Fibroblast of skin of right biceps (primary cell): ENCODE measurements at places on chromosomes 6 and 20.

DNA sequence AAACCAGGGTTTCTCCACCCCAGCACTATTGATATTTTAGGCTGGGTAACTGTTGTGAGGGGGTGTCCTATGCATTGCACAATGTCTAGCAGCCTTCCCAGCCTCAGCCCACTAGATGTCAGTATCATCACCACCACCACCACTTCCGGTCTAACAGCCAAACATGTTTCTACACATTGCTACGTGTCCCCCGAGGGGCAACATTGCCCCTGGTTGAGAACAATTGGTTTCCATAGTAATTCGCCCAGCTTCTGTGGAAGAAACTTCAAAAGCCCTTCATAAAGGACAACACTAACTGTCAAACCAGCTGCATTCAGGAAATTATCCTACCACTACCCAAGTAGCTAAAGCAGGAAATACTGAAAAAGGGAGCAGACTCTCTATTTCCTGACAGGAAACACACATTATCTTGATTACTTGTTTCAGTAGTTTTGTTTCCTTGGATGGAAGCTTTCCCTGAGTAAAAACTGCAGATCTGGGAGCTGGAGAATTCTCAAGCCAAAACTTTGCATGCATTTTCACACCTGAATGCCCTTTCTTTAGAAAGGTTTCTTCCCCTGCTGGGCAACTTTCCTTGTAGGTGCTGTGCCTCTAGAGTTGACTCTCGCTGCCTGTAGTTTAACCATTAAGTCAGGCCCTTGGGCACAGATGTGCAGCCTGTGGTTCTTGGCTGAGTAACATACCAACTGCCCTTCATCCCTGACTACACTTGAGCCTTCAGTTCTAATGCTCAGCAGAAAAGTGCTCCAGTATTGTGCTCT, 23.6 kb downstream of the PKHD1 start:
- DNase-seq, result peak; percentile 50

DNA sequence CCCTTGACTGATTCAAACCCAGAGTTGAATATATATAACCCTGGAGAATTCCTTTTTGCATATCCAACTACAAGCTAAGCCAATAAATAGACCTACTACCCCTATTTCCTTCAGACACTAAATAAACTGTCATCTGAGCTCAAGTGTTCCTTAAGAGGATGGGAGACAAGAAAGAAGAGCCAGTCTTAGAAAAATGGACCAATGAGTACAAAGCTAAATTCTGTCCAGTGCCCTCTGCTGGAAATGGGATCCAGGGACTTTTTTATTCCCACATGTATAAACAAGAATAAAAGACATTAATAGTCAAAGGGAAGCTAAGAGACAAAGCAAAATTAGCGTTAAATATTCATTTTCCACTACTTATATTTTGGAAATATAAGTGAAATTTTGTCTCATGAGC, 4.8 kb downstream of the PPP1R10 start:
- DNase-seq, result peak; percentile 32

DNA sequence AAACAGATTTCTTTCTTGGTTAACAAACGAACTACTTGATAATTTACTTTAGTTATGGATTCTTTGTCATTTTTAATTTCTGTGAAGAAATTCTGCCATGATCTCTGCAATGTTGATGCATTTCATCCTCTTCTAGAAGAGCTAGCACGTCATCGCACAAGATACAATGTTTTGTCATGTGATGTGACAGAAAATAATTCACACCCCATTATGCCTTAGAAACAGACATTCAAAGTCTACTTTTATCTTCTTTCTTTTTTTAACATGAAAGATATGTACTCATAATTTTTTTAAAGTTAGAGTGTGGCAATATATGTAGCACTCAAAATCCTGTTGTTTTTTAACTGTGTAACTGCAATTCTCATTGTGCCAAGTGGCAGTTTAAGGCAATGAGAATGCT, 39.6 kb upstream of the NELFCD start:
- DNase-seq, result no peak

DNA sequence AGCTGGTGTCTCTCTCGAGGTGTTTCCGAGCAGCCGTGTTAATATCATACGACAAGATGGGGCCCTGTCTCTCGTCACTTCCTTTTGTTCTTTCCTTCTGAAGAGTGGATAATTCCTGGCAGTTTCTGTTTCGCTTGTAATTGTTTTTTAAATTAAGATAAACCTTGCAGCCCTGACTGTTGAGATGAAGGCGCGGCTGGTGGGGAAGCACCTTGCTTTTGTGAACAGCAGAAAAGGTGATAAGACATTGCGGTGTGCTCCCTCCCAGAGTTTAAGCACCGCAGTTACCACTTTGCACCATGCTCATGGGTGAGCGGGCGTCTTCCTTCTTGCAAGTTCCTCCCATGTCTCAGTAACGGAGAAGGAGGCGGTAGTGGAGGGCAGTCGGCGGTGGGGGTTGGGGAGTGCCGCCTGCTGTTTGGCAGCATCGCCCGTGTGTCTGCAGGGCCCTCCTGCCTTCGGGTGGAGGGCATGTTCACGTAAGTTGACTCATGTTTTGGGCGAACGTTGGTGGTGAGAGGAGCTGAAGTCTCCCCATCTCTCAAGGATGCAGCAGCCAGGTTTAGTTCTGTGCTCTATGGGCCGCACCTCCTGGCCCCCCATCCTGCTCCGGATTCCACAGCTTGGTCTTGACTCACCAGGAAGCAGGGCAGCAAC, 345.9 kb downstream of the TAF4 start:
- DNase-seq, result no peak

- DNase-seq, result peak; percentile 78
These were observed 220.7 kb upstream of the CITED2 start for GRCh38 chr6:139595183-139595582.

DNA sequence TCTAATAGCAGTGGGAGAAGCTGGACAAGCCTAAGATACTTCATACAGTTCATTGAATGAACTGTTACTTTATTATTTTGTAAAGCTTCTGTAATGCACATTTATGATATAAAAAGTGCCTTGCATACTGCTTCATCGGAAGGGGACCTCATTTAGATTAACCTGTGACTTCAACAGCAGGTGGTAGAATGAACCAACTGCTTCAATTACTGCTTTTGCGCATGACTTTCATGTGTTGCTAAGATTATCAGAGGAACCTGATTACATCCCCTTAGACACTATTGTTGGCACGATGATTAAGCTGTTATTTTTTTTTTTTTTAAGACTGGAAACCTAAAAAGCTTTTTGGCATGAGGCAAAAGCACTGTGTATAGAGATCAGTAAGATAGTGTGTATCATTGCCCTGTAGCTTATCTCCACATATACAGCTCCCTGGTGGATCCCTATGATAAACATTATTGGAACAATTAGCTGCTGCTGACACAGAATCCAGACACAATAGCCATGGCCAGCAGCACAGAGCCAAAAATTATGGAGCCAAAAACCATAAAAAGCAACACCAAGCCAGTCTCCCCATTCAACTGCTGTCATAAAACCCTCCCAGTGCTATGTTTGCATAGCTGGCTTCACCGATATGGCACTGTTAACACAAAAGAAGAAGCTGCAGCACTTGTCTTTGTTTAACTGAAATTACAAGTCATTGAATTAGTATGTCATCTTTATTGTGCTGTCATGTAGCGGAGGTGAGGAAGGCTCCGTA, 731.6 kb upstream of the MMS22L start:
- DNase-seq, result no peak

- no peak for DNase-seq
These were observed 73.7 kb downstream of the ZFAND3 start for GRCh38 chr6:37893257-37893656.

GRCh38 chr20:391041-391711, 10.6 kb downstream of the TRIB3 start:
- no peak for DNase-seq

DNA sequence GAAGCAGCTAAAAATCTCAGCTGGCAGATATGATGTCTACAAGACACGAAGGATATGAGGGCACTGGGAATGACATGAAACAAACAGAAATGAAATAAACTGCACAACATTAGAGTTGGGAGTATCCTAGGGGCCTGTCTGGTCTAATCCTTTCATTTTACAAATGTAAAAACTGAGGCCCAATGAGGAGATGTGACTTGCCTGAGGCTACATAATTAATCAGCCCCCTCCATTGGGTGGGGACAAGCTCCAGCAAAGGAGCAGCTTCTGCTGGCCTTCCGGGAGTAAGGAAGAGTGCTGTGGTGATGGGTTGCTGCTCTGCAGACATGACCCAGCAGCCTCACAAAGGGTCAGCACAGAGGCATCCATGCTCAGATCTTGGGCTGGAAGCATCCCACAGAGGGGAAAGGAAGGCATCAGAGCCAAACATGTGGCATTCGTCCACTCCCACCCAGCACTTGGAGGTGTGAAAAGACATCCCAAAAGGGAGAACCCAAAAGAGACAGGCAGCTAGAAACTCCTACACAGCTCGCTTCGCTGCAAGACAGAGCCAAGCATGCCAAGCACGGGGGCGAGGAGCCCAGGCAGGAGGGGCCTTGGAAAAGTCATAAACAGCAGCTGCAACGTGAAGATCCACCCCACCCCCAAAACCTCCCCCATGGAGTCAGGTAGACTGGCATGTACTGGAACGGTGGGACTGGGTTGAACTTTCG, 183.7 kb downstream of the UNC5CL start:
- DNase-seq, result no peak

GRCh38 chr6:144007478-144008119, 460 bp downstream of the PLAGL1 start:
- peak; percentile 3 for DNase-seq

- no peak for DNase-seq
These were observed 6.1 kb upstream of the POU3F2 start for GRCh38 chr6:98828211-98828788.

DNA sequence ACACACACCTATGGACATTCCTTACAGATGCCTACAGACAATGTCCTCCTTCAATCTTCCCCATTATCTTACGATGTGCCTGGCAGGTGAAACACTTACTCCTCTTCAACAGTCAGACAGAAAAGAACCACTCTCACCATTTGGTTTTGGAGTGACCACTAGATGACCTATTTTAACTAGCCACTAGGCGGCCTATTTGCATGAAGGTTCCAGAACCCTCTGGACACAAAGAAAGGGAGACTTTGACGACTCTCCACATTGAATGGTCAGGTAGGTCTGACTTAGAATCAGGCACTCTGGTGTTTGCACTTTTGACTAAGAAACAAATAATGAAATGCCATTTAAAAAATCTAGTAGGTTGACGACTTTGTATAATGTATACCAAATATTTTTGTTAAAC, 42.0 kb downstream of the PNLDC1 start:
- no peak for DNase-seq

DNA sequence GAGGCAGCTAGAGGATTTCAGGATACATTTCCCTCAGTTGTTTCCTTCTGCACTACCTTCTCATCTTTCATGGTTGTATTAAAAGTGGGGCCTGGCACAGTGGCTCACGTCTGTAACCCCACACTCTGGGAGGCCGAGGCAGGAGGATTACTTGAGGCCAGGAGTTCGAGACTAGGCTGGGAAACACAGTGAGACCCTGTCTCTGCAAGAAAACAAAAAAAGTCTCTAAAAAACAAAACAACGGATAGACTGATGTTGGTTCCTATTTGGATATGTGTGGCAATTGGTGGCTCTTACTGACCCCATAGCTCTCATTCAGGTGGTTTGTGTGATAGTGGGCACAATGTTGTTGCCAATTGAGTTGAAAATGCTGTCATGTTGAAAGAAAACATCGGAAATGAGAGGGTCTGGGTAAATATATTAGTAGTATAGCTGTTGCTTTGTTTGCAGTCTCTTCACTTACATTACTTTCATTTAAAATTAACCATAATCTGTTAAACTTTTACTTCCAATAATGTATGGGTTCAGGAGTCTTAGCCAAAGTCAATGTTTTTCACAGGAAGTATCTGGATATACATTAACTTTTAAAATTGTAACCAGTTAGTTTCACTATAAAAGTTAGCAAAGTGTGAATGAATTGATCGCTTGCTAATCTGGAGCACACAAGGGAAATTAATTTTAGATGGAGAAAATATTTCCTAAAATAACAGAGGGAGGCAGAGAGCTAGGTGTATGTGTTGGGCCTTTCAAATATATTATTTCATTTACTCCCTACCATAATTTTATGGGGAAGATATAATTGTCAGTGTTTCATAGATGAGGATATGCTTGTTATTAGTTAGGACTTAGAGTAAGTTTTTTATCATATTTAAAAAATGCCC, 31.1 kb downstream of the UTRN start:
- DNase-seq, result no peak

DNA sequence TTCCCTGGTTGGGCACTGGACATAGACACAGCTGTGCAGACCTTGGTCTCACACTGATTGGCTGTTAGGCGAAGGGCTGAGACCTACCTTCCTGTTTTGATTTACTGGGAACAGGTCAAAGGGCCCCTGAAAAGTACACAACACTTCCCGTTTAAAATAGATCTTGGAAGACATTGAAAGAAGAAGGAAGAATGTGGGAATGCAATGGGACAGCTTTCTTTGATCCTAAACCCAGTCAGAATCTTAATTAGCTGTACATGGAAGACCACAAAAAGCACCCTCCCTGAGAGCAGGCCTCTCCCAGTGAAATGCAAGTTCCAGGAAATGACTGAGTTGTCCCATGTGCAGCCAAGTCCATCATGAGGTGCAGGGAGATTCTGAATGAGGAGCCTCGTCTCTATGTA, 83.6 kb upstream of the EXOC2 start:
- DNase-seq, result no peak

DNA sequence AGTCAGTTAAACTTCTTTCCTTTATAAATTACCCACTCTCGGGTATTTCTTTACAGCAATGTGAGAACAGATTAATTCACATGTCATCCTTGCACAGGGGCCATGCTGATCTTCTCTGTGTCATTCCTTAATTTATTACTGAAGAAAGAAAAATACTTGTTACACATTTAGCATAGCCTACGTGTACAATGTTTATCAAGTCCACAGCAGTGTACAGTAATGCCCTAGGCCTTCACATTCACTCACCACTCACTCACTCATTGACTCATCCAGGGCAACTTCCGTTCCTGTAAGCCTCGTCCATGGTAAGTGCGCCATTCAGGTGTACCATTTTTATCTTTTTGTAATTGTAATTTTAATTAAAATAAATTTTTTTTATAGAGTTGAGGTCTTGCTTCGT, 73.6 kb downstream of the RSPH3 start:
- DNase-seq, result peak; percentile 70

GRCh38 chr20:51437182-51437924, 105.2 kb downstream of the NFATC2 start:
- DNase-seq, result no peak

DNA sequence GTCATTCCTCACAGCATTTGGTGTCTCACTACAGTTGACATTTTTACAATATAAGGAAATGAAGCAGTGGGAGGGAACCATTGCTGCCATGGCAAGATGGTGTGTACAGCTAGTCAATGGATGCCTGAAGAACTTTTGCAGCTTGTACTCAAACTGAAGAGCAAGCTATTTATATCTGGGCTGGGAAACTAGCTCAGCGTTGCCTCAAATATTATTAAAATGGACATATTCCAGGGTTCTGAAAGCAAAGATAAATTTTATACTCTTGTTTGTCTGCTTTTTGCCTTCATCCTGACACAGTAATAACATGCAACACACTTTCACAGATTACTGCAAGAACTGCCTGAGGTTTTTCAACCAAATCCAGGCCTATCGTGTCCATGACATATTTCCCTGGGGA, 156.4 kb upstream of the COL21A1 start:
- no peak for DNase-seq

GRCh38 chr6:129678463-129678862, 31.5 kb downstream of the ARHGAP18 start:
- DNase-seq, result no peak

GRCh38 chr20:13174402-13174801, 46.7 kb upstream of the ISM1 start:
- DNase-seq, result no peak

GRCh38 chr6:16723826-16724225, 37.4 kb downstream of the ATXN1 start:
- peak; percentile 99 for DNase-seq

GRCh38 chr6:22025468-22026163, 271.2 kb downstream of the PRL start:
- DNase-seq, result peak; percentile 91

GRCh38 chr6:109347779-109348178, 34.5 kb downstream of the CD164 start:
- DNase-seq, result no peak
